Stimulated activated CD4-positive, alpha-beta T cell treated with anti-CD3 and anti-CD28 coated beads, Interleukin-1b, Interleukin-23, amount 100 ng/mL, for 1 hour (primary cell): ENCODE measurements at places on chromosomes 5 and 9.

DNA sequence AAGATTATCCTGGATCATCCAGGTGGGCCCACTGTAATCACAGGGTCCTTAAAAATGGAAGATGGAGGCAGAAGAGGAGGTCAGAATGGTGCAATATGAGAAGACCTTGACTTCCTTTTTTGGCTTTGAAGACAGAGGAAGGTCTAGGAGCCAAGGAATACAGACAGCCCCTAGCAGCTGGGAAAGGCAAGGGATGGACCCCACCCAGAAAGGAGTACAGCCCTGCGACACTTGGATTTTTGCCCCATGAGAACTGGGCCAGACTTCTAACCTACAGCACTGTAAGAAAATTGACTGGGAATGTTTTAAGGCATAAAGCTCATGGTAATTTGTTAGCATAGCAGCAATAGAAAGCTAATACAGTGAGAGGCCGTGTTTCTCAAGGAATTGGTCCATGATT is 66.9 kb upstream of the LRRTM2 start:
- no peak for DNase-seq

- no peak for DNase-seq
Observed at GRCh38 chr5:147554261-147554817, 44.5 kb upstream of the DPYSL3 start.

DNA sequence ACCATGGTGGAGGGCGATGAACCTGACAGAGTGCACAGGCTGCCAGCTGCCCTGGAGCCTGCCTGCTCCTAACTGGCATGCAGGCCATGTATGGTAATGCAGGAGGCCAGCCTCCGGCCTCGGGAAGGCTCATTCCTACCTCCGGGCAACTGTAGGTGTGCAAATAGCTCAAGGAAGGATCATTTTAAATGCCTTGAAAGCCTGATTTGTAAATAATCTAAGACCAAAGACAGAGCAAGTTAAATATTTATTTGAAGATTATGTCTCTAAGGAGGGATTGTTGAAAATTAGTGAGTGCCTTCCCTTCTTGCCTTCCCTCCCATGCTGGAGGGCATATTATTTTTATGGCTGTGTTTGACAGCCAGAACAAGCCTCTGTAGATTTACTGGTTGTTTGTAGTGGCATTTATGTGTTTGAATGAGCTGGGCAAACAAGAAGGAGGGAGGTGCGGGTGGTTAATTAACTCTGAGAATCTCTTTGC is 285.7 kb upstream of the TUT7 start:
- no peak for DNase-seq

- no peak for DNase-seq
Observed at GRCh38 chr9:132247942-132248341, 86.1 kb downstream of the NTNG2 start.

DNA sequence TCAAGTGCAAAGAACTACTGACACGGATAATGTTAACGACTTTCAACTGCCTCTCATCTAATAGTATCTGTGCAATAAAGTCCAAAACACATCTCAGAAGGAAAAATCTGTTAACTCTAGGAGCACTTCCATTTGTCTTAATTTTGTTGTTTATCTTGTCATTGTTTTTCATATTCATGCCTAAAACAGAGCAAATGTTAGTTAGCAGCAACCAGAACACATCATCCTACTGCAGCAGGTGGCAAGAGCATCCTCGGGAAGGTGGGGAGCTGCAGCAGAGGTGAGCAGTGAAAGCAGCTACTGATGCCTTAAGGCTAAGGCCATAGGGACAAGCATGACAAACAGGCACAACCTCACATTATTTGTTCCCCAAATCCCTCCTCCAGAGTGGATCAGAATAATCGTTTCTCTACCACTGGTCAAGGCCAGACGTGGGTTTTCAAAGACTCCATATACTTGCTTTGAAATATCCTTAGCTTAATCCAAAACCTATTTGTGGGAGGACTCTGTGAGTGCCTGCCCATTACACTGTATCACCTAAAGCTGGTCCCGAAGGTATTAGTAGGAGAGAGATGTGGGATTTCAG is 1.0 kb downstream of the HMGCS1 start:
- no peak for DNase-seq

GRCh38 chr5:150143350-150144245 is 12.0 kb downstream of the PDGFRB start:
- DNase-seq, result no peak

GRCh38 chr9:13111778-13112177 is 167.7 kb downstream of the MPDZ start:
- no peak for DNase-seq

DNA sequence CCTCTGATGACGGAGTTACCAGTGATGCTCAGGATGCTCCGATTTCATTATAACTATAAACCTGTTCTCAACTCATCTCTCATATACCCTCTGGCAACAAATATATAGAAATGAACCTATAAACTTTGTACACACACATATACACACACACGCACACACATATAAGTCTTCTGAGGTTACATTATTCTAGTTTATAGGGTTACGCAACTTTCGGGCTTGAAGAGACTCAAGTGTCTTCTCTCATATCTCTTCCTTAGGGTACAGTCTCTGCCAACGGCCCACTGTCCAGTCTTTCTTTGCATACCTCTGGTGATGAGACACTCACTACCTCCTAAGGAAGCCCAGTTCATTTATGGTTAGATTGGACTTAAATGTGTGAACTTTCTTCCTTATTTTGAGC is 69.4 kb upstream of the TBC1D2 start:
- DNase-seq, result no peak

DNA sequence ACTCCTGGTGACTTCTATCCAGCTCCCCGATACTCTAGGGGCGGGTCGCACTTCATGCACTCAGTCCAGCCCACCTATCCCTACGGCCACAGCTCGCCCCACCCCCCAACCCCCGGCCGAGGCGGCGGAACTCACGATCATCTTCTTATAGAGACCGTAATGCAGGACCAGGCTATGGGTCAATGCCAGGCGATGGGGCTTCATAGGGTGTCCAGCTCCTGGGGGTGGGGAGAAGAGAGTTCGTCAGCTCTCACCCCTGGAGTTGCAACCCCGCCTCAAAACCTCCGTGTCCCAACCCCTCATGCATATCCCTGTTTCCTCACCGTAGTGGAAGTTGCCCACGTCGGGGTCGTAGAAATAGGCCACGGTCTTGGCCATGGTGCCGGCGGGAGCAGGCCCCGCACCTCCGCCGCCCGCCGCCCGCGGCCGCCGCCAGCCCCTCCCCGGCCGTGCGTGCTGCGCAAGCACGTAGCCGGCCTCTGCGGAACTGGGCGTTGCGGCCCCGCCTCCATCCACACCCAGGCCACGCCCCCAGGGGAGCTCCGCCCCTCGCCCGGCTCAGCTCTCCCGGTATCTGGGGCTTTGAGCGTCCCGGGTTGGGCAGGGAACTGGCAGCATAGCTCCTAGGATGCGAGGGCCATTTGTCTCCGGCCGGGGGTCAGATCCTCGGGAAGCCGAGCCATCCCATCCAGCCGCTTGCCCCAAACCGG is at the start of the genes HDAC3 and RELL2:
HDAC3 (minus strand) TSS at position 437 of the 710 bp plus-strand sequence; CDS start at position 378, 59 bp downstream.
RELL2 (plus strand) TSS at position 585 of the 710 bp plus-strand sequence. CDS start 1,229 bp downstream, outside the sequence.
- peak; percentile 97 for DNase-seq

DNA sequence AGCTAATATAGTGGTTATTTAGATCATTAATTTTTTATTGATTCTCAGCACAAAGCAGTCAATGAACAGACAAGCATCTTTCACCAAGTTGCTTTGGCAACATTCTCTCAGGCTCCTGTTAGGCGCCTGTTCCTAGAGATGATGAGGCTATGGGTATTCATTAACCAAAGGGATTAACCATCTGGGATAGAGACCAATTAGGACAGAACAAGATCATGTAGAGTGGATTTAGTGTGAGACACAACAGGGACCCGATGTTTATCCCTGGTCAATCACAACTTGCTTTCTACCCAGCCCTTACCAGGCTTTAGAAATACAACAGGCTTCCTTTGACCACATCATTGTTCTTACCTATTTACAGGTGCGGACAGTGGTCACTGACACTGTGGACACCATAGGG is 82.2 kb downstream of the PJA2 start:
- no peak for DNase-seq
